ENCODE measurements at places on chromosomes 16 and 17.

GRCh38 chr17:44093231-44093900, 22.8 kb downstream of the G6PC3 start:
- no peak for DNase-seq

GRCh38 chr16:35565626-35566025, 2106.2 kb downstream of the TP53TG3F start:
- no peak for DNase-seq

GRCh38 chr16:27566417-27566816, 16.5 kb downstream of the KATNIP start:
- no peak for DNase-seq

DNA sequence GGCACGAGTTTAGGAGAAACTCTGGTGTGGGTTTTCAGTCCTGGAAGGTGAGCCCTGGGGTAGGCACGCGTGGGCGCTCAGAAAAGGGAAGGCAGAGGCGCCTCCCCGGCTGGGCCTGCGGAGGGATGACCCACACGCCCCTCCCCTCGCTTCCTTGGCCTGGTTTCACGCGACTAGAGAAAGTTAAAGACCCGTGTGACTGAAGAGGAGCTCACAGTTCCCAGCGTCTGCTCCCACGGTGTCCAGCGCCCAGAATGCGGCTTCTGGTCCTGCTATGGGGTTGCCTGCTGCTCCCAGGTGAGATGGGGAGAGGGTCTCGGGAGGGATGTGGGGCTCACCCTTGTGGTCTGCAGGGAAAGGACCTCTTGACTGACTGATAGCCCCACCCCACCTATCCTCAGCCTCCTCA, at the start of gene CD300LG:
Gene CD300LG, plus strand, starts transcription at position 214 of the 409 bp plus-strand sequence. Its CDS starts 41 bp downstream, at position 255.
- DNase-seq, result no peak

DNA sequence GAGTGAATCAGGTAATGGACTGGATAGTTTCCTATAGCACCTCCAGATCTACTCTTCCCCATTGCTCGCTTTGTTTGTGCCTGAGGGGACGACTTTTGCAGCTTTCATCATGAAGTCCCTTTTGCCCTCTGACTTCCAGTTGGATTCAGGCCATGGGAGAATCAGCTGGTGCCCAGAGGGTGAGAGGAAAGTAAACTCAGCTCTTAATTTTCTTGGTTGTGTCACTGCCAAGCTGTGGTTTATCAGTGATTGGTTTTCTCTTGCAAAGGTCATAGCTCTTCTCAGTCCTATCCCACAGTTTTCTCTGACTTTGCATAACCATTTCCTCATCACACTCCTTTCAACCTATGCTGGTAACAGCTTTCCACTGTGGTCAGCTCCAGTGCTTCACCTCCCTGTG, 200.1 kb downstream of the KCNJ2 start:
- DNase-seq, result no peak

DNA sequence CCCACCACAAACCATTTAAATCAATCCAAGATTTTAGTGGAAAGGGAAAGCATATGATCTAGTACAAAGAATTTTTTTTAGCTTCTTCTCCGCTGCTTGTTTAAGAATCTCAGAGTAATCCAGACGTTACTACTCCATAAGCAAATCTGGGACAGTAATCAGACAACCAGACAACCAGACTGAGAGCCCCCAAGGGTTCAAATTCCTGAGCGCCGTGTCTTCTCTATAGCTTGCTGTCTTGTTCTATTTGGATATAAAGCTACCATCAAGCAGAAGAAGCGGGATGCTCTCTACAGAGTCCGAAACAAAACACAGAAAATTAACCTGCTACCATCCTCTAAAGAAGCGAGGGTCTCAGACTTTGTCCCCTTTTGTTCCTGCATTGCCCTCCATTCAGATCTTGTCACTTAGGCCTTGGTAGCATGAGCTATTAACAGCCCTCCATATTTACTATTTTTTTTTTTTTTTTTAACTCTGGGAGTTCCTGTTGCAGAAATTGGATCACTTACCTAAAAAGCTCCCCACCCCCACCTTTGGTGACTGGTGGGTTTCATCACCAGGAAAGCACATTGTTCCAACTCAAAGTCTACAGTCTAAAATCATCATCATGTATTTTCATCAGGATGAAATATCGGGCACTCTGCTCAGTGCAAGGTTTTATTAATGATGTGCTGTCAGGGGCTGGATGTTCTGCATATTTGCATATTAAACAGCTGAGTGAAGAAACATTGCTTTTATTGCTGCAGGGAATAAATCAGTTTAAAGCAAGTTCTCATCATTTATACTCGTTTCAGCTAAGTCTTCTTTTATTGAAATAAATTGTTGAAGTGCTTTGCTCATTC, 576.7 kb downstream of the WWOX start:
- no peak for DNase-seq

- DNase-seq, result no peak
Observed at GRCh38 chr16:65098916-65099315, 22.9 kb downstream of the CDH11 start.

DNA sequence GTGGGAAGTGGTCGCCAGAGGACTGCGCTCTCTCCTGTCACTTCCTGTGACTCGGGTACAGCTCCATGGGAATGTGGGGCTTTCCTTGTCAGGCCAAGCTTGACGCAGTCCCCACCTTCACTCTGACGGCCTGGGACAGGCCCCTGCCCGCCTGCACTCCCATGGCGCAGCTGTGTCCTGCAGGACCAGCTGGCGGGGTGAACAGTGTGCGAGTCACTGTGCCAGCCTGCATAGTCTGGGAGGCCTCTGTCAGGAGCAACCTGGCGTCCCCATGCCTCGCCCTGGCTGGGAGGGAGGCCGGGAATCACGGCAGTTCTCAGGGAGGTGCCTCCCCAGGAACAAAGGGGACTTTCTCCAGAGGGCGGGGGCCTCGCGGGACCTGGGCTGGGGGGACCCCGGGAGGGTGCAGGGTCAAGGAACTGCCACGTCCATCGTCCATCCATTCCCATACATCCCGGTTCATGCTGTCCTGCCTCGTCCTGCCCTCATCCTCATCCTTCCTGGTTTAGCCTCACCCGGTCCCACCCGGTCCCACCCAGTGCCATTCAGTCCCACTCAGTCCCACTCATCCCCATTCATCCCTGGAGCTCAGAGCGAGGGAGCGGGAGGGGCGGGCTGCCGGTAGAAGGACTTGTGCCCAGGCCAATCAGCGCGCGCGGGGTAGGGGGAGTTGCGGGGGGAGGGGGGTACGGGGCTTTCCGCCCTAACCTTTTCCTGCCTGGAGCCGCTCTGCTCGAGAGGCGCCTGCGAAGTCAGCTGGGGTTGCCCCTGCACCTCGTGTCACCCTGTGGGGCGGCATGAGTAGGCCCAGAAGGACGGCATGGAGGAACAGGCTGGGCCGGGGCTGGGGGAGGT, 13.4 kb downstream of the FLYWCH1 start:
- DNase-seq, result no peak

- DNase-seq, result peak; percentile 79
Observed at GRCh38 chr16:28326881-28327610, 34.7 kb downstream of the SBK1 start.

DNA sequence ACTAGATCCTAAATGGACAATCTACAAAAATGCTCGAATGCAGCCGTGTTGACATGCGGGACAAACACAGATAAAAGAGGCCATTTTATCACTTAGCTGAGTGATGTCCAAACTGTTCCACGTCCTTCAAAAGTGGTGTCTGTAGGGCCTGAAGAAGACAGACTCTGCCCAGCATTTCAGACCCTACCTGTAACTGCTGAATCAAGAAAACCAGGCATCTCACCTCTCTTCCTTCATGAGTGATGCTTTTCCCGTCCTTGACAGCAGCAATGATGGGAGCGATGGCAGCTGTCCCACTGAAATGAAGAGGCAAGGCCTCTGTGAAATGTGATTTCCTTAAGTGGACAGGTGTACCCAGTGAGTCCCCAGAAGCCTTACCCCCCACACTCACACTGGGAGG, 12.3 kb downstream of the ELAC2 start:
- DNase-seq, result no peak

- DNase-seq, result no peak
Observed at GRCh38 chr16:4684763-4685162, 8.6 kb upstream of the NUDT16L1 start.

GRCh38 chr16:70665113-70665694, 18.8 kb downstream of the IL34 start:
- DNase-seq, result no peak

GRCh38 chr17:63116228-63116627, 150.2 kb downstream of the TANC2 start:
- DNase-seq, result peak; percentile 16

DNA sequence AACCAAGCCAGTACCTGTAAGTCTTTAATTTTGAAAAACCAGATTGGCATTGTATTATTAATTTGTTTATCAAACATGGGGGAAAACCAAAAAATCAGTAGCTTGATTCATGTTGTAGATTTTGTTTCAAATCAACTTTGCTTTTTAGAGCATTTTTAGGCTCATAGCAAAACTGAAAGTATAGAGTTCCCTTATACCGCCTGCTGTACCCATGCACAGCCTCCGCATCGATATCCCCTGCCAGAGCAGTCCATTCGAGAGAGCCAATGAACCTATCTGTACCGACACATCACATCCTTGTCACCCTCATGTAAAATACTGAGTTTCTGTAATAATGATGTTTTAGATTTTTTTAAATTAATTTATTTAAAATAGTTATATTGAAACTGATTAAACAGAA, 16.2 kb upstream of the MRC2 start:
- no peak for DNase-seq

DNA sequence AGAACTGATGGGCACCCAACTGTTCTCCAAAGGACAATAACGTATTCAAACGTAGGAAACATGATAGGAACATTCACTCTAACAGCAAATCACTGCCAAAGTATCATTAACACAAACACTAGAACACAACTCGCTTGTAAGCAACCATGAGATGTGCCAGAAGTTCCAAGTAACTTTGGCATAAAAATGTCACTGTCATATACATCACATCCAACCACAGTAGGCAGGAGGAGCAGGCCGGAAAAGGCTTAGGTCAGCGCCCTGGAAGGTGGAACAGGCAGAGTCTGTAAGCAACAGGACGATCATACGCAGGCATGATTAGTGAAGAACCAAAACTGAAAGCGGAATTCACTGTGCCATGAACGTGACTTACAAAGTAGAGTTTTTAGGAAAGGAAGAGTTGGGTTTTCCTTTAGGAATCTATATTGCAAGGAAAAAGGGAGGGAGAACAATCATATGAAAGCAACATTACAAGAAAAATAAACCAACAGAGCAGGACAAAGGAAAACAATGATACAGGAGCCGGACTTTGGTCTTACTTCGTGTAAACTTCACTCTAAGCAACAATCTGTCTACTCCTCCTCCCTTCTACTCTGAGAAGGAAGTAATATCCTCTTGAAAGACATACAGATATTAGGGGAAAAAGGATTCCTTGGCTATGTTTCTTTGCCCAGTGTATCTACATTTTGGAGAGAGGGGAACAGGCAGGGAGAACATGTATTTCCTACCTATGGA, 52.3 kb downstream of the YWHAE start:
- DNase-seq, result no peak

- DNase-seq, result no peak
Observed at GRCh38 chr16:8138666-8139065, 451.6 kb downstream of the TMEM114 start.

DNA sequence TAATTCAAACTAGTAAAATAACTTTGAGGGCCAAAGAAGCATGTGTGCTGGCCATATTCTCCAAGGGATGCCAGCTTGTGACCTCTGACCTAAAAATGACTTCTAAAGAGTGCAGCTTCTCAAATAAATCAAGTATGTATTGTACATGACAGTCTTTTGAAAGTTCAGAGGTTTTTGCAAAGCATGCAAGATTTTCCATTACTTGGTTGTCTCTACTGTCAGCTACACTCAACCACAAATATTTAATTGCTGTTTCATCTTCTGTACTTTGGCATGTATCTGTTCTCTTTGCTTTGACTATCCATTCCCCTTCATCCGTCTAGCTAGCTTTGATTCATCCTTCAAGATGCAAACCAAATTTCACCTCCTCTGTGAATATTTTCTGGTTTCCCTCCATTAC, 121.9 kb upstream of the HS3ST2 start:
- no peak for DNase-seq

DNA sequence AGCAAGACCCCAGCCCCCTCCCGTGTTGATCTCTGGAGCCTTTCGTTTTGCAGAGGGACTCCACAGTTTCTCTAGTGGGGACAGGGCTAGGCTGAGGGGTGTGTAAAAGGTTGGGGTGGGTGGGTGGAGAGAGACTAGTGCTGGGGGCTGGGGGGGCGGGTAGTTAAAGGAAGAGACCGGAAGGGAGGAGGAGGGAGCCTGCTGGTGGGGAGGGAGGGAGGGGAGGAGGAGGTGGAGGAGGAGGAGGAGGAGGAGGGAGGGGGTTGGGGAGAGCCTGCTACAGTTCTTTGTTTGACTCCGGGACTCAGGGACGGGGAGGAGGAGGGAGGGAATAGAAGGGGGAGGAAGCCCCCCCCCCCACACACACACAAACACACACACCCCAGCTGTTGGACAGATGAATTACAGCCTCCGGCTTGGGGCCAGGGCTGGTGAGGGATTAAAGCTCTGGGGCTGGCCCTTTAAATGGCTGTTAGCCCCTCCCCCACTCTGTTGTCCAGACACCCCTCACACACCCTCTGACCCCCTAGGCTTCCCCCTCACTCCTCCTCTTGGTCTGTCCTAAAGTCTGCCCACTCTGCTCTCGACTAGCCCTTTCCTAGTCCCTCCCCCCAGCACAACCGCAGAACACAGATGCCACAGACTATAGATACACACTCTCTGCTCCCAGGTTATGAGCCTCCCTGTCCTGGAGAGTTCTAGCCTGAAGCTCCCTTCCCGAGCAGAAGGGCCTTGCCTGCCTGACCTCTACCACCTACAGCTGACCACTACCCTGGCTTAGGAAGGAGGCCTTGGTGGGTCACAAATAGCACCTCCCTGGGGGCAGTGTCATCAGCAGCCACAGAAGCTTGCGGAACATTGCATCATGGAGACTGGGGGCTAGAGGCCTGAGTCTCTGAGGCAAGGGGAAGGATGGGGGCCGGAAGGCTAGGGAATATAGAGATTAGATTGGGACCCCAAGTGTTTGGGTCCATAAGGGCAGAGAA, 4.4 kb downstream of the KDM6B start:
- peak; percentile 47 for DNase-seq

GRCh38 chr17:45755050-45755449, 29.1 kb upstream of the CRHR1 start:
- peak; percentile 33 for DNase-seq

DNA sequence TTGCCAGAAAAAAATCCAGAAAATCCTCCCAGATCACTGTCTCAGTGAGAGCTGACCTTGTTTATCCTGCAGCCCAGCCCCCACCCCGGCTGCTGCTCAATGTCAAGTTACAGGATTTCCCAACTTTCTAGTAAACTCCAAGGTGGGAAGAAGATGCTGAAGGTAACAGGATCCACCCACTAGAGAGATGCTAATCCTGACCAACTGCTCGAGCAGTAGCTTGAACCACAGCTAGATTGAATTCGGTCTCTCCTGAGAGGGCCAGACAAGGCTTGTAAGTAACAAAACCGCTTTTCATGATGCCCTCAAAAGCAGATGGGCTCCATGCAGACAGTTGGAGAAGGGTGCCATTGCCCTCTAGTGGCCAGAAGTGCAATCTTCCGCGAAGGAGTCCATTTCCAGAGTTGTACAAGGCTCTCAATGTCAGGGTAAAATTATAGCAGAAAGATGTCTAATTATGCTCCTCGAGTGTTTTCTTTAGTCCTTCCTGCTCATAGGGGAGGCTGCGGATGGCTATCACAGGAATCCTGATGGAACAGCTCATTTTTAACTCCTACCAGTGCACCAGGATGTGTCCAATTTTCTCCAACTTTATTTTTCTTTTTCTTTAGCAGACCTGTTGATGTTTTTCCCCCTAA, 3.9 kb downstream of the CDH11 start:
- peak; percentile 72 for DNase-seq

GRCh38 chr16:75063549-75064088, 53.0 kb downstream of the LDHD start:
- DNase-seq, result no peak
